Mesothelial cell of epicardium (in vitro differentiated cells): ENCODE measurements at places on chromosomes 11 and 22.

DNA sequence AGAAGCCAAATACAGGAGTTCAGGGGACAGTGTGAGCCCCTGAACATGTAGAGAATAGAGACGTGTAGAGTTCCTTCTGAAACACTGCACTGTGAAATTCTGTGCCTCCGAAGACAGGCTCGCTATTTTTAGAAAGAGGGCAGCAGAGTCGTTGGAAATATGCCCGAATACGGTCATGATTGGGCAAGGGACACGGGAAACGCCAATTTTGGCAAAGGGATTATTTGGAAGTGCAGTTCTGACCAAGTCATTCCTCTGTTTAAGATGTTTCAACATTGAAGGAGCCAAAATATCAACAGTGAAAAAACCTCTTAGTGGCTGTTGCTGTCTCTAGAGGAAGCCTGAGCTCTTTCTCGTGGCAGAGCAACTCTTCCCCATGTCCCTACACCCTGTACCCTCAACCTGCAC, 9.5 kb upstream of the CBX6 start:
- DNase-seq = no peak

DNA sequence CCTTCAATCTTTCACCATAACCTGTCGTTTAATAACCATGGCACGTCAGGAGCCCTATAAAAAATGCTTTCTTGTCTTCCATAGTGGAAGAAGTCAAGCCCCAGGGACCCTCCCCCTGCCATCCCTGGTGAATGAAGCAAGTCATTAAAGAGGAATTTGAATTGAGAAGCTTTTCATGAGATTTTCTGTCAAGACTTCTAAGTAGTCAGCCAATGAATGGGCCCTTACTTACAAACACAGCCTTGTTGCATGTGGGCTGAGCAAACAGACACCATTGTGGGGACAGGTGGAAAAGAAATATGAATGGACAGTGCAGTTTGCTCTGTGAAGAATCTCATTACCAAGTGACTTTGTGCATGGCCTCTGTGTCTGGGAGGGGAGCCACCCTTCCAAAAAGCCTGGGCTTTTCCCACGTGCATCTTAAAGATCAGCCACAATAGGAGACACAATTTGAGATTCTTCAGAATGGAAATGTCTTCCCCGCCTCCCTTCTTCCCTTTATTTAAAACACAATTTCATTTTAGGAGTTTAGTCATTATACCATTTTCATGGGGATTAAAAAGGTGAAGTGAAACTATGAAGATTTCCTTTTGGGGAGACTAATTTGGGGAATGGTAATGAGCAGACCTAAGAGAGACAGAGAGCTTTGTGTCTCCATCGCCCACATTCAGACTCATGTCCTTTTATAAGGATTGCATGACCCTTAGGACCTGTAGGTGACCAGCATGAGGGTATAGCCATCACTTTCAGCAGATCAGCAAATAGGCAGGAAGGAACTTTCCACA, 152.0 kb downstream of the LRRC4C start:
- no peak for DNase-seq

DNA sequence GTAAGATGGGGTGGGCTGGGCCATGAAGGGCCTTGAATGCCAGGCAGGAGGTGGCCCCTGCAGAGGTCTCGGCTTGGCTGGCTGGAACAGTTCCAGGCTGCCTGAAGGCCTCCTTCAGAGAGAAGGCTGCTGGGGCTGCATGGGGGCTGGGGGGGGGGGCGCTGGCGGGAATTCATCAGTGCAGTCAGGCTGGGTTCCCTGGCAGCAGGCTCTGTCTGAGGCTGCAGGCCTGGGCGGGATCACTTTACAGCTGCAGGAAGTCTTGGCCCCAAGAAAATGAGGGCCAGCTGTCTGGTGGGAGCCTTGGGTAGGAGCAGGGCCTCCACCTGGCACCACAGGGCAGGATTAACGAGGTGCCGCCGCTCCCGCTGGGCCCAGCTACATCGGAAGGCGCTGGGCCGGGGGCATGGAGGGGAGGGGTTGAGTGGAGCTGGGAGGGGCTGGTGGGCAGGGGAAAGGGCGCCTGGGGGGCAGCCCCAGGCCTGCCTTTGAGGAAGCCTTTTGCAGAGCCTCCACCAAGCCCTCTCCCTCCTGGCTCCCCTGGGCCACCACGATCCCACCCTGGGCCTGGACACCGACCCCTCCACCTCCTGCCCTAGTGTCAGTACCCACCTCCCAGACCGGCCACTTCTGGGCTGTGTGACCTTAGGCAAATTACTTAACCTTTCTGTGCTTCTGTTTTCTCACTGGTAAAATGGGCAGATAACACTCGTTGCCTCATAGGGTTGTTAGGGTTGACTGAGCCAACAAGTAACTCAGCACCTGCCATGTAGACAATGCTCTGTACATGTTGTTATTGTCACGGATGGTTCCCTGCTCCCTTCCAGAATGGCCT, 31.0 kb upstream of the HMOX1 start:
- no peak for DNase-seq

GRCh38 chr11:10032935-10033334, 261.1 kb downstream of the SBF2 start:
- DNase-seq = no peak

DNA sequence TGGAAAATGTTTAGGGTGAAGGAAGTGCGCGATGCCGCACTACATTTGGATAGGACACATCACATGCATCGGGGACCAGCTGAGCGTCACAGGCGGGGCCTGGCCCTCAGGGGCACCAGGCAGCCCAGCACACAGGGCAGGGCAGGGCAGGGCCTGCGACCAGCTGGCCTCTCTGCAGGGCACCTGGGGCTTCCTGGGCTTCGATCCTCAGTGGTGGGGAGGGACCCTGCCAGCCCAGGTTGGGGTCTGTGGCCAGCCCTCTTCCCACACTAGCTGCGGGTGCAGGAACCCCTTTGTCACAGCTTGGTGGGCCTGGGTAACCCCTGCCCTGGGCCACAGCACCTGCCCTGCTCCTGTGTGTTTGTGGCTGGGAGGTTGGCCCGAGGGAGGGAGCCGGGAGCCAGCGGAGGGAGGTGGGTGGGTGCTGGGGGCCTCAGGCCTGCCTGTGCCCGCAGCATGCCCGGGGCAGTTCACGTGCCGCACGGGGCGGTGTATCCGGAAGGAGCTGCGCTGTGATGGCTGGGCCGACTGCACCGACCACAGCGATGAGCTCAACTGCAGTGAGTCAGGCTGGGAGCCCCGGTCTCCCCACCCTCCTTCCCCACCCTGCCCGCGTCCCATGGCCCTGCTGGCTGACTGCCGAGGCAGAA, 37.9 kb downstream of the ST14 start:
- DNase-seq = no peak

DNA sequence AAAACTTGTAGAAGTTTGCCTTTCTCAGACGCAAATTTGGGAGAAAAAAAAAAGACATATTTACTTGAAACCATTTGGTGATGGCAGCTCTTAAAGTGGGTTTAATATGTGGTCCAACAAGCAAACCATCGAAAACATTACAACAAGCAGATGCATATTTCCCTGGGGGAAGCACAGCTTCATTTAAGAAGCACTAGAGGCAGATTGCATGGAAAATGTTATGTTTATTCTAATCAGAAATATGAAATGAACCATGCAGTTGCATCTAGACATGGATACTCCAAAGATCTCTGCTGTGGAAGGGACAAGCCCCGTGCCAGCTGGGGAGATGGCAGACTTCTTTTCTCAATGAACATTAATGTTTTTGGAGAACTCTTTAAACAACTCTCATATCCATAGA, 57.4 kb upstream of the PARVA start:
- DNase-seq = no peak
